C1 segment of cervical spinal cord (tissue), 14 donors: ENCODE measurements at places on chromosomes 5 and 9.

DNA sequence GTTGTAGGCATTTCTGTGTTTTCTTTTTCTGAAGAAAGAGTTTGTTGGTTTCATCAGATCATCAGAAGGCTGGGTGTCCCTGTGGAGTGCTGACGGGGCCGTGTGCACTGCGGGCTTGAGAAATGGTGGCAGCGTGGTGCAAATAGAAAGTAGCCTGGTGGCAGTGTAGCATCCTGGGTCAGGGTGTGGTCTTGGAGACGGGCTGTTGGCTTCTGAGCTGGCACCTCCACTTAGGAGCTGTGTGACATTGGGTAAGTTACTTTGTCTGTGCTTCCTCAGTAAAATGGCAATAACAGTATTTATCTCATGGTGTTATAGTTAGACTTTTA, 10.0 kb upstream of the NDST1 start:
- no peak for DNase-seq

DNA sequence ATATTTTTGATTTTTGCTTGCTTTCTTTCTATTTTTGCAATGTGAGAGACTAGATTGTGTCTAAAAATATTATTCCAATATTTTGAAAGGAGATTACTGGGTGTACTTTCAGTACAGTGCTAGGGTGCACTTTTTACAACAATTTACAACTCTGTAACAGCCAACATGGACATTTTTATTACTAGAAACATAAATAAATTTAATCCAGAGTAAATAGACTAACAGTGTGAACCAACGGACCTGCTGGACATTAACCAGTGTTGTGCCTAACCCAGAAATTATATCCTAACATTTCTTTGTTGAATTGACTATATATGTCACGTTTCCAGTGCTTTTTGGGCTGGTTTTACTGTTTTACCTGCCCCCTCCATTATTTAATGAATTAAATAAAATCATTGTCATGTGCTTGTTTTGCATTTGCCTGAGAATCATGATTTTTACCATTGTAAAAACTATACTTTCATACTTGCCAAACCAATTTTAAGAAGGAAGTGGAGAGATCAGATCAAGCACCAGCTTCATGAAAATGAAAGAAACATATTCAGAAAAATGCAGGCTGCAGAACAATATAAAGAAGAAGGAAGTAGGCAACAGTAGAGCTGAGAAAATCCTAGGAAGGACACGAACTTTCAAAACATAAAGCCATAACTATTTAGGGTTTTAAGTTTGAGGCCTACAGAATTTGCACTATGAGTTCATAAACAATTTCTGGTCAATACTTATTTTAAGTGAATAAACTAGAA, 400.8 kb upstream of the PIK3R1 start:
- no peak for DNase-seq

GRCh38 chr5:126818736-126819135, 41.8 kb downstream of the LMNB1 start:
- no peak for DNase-seq

DNA sequence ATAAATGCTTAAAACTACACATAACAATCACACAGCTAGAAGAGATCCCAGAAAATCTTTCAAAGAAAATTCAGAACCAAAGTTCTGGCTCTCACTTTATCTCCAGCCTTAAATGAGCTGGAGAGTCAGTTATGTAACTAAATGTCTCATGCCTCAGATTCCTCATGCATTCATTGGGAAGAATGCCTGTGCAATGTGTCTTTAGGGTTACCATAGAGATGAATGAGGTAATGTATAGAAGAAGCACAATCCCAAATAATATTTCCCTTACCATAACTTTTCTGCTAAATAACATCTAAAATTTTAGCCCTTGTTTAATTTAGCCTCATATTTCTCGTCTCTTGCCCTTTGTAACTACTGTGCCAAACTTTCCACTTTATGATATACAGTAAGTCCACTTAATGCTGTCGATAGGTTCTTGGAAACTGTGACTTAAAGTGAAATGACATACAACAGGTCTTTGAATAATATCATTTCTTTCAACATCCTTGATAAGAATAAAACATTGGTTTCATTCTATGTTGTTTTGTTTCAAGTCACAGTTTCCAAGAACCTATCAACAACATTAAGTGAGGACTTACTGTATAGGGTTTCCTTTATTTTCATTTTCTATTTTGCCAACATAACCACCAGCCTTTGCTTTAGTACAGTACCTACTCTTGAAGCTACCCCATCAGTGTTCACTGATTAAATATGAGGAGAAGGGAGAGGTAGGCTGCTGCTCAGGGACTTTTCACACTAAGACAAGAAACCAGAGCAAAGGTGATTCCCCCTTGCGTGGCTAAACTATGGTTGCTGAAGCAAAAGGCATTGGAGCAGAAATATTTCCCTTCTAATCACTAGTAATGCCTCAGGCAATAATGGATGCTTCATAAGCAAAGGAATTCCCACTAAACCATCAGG, 295.7 kb upstream of the PTGER4 start:
- DNase-seq = no peak

DNA sequence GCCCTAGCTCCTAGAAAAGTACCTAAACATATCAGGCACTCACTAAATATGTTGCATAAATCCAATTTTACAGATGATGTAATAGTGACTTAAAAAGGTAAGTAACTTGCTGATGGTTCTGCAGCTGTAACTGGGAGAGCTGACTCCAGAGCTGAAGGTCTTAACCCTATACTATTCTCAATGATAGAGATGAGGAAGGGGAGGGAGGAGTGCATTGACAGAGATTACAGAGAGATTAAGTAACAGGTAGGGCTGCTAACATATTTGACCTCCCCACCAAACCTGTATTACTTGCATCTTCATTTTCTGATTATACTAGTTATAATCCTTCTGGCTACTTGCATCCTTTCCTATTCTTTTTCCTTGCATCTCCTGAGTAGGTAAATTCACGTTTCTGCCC, 255.4 kb upstream of the EFNA5 start:
- DNase-seq = no peak

DNA sequence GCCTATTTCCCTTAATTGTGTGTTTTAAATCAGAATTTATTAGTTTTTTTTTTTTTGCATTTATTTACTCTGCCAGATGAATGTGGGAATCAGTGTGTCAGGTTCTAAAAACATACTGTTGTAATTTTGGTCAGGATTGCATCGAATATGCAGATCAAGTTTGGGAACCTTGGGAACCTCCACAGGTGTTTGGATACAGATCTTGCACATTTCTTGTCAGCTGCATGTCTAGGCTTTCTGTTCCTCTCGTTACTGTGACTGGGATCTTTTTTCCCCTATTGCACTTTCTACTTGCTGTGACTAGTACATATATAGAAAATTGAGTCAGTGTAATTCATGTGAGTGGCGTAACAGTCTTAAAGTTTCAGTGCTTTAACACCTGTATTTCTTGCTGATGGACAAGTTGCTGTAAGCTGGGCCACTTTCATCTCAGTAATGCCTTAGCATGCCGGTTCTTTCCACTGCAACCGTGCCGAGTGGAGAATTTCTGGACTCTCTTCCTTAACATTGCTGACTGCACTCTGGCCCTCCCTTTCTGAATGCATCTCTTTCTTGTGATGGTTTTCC, 112.5 kb downstream of the TENT4A start:
- no peak for DNase-seq

DNA sequence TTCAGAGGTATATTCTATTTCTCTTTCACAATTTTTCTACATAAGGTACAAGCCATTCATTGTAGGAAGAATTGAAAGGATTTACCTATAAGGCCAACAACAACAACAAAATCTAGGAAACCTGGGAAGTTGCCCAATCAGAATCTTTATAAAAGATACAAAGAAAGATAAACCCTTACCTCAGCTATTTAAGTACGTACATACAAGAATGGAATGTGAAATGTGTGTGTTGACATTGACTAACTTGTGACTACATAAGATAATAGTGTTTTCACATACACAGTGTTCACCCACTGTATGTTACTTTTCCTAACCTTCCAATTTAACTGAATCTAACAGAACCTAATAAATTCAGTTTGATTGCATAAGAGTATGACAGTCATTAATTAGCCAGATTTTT, 154.1 kb downstream of the ADAMTS6 start:
- DNase-seq = no peak

GRCh38 chr5:28190011-28190410, 1151.6 kb upstream of the CDH9 start:
- no peak for DNase-seq

- no peak for DNase-seq
Measured at GRCh38 chr9:133692364-133692985, 45.7 kb downstream of the SARDH start.

- no peak for DNase-seq
Measured at GRCh38 chr5:117588611-117589010, 1014.0 kb upstream of the SEMA6A start.

DNA sequence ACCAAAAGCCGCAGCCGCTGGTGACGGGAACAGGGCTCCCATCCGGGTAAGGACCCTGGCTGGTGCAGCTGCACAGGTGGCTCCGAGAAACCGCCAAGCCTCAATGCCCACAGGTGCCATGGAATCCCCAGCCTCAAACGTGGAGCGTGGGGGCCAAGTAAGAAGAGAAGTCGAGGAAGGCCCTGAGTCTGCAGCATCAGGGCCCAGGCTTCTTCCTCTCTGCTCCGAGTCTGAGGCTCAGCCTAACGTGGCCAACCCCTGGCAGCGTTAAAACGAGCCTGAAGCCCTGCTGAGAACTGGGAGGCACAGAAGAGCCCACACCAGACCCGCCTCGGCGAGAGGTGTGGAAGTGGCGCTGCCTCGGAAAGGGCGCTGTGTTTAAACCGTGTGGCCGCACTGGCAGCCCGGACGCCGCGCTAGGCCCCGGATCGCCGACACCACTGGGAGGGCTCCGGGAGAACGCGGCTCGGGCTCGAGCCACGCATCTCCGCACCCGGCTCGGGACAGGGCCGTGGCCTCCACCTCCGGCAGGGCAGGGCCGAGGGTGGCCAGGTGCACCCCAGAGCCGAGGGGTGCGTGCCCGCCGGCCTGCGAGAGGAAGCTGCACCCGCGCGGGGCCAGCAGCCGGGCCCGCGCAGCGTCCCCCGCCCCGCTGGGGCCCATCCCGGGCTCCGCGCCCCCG, 730 bp downstream of the ZMYND19 start:
- no peak for DNase-seq

- no peak for DNase-seq
Measured at GRCh38 chr5:6572086-6572824, 60.6 kb downstream of the NSUN2 start.

- peak; percentile 34 for DNase-seq
Measured at GRCh38 chr9:96025995-96026602, 150.6 kb downstream of the ERCC6L2 start.

DNA sequence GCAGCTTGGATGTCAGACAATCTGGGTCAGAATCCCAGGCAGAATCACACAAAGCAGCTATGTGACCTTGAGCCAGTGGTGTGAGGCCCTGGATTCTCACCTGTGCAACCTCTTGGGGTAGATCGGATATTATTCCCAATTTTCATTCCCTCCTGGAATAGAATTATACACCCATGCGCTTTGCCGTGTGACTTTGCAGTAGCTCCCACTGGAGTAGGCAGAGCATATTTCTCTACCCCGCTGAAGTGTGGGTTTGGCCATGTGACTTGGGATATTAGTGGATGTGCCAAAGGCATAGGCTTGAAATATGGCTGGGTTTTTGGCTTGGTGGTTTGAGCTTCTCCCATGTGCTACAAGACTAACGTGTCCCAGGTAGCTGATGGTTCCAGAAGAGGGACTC, 35.5 kb upstream of the IER5L start:
- no peak for DNase-seq

GRCh38 chr9:77943057-77943456, 88.6 kb downstream of the GNAQ start:
- DNase-seq = no peak

- DNase-seq = no peak
Measured at GRCh38 chr5:56802205-56802604, 13.1 kb upstream of the MAP3K1 start.

DNA sequence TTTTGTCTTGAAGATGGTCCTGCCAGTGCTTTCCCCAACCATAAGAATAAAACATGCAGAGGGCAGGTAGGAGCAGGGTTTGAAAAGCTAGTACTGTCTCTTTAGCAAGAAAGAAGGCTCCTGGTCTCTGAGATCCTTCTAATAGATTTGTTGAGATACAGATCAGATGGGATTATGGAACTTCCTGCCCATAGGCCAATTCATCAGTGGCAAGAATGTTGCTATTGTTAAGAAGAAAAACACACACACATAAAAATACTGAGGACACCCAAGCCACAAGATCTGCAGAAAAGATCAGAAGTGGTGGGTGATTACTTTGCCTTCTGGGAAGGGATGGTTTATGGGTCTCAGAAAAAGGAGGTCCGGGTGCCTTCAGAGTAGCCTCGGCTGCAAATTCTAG, 59.8 kb downstream of the TNC start:
- DNase-seq = no peak

- DNase-seq = no peak
Measured at GRCh38 chr9:84570482-84571154, 98.9 kb upstream of the NTRK2 start.

- peak; percentile 59 for DNase-seq
Measured at GRCh38 chr5:173774271-173774761, 113.8 kb upstream of the CPEB4 start.

DNA sequence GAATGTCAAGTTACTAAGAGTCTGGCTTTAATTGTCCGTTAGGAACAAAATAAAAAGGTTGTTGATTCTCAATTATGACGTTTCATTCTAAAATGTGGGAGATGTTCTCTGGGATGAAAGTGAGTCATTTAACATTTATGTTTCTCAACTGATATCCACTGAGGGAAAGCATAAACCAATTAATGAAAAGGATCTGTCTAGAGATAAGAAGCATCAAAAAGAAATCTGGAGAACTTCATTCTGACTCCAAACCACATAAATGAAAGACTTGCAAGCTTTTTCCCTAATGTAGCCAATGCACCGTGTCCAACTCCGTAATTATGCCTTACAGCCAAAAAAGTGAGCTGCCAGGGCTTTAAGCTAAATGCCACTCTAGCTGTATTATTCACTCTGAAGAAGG, 654.2 kb downstream of the TLE1 start:
- no peak for DNase-seq

DNA sequence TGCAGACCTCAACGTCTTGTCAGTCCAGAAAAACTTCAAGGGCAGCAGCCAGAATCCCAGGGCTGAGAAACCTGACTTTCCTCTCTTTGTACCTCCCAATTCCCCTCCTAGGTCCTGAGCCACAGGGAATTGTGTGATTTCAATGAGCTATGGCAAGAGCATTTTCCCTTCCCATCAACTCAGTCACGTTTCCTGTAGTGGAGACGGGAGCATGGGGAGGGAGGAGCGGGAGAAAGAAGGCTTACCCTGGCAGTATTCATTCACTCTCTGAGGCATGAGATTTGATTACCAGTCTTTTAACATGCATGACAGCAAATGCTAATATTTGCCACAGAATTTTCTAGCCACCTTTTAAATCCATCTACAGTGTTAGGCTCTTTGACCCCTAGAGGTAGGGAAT, 109.4 kb upstream of the TBCA start:
- DNase-seq = no peak

GRCh38 chr9:16732546-16732945, 137.9 kb downstream of the BNC2 start:
- no peak for DNase-seq

- DNase-seq = no peak
Measured at GRCh38 chr5:78899922-78900362, 85.2 kb downstream of the ARSB start.

DNA sequence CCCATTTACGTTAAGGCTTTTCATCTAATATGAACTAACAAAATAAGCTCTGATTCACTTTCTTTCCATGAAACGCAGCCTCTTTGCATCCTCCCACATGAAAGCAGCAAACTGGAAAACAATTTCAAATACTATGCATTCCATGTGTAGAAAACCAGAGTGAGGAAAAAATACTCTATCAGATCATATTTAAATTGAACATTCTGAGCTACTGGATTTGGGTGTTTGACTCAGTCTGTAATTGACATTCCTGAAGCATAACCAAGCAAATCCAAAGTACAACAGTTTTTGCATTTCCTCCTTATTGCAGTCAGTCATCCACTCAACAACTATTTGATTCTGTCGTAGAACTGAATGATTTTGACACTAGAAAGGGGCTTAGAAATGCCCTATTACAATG, 399.1 kb upstream of the NMUR2 start:
- DNase-seq = no peak
